ENCODE measurements at places on chromosomes 6 and 20. TPM values are rescaled to one million over a fixed set of nuclear protein-coding genes. Genes with fewer than 3 reads are reported as not detected.

DNA sequence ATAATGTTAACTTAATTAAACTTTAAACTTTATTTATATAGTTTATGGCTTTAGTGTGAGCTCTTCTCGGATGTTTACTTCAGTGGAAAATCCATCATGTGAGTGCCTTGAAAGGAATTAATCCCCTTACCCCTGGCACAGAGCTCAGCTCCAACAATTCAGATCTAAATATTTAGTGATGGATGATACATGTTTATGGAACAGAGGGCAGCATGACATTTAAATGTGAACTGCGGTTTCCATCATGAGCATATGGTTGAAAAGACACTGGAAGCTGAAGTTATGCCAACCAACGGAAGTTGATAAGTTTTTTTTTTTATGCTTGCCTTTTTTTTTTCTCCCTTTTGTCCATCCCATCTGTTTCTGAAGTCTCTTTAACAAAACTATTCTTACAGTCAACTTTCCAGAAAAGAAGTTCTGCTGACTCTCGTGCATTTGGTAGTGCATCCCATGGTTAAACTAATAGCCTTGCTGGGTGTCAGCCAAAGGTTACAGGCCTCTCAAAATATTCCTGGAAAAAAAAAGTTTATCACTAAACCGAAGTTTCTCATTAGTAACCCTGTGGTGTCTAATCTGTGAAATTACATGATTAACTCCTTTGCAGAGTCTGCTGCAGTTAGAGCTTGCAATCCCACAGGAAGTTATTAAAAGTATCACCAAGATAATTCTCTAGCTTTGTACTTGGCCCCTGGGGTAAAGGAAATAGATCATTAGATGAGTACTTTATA is 243.9 kb upstream of the TCF21 start:
- H3K27me3 ChIP-seq = no peaks in the 10 kb centered on the region
- DNase-seq = no peak
- H3K27ac ChIP-seq = no peak overlapping the region
- no peaks in the 10 kb centered on the region for H3K4me1 ChIP-seq

DNA sequence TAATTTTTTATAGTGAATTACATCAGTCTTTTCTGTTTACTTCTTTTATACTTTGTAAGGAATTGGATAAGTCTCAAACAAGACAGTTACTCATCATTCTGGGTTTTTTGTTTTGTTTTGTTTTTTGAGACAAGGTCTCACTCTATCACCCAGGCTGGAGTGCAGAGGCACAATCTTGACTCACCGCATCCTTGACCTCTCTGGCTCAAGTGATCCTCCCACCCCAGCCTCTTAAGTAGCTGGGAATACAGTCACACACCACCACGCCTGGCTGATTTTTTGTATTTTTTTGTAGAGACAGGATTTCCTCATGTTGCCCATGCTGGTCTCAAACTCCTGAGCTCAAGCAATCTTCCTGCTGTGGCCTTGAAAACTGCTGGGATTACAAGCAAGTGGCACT is 524.3 kb downstream of the EYS start:
- H3K4me1 ChIP-seq = no peaks in the 10 kb centered on the region
- no peak overlapping the region for H3K4me3 ChIP-seq
- H3K27ac ChIP-seq = no peak overlapping the region
- DNase-seq = no peak

DNA sequence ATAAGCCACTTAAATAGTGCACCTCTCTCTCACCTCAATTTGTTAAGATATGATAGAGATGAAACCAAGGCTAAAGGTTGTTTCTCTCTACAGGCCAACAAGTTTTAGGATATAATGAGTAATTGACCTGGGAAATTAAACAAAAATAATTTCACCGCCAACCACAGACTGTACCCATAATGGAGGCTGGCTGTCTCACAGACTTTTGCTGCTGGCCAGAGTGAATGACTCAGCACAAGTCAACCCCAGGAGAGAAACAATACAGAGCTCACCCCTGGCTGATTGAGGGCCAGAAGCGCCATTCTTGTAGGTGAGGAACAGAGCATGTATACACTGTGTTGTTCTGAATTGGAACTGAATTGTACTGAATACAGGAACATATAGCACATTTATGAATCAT is 99.9 kb downstream of the CAP2 start:
- H3K4me3 ChIP-seq = no peak overlapping the region
- H3K36me3 ChIP-seq = no peaks in the 10 kb centered on the region
- peaks cover 76% of the 10 kb centered on the region for H3K4me1 ChIP-seq
- peak overlapping the region; percentile 94 for H3K27ac ChIP-seq

- H3K36me3 ChIP-seq = no peaks in the 10 kb centered on the region
- no peak overlapping the region for H3K4me3 ChIP-seq
- no peaks in the 10 kb centered on the region for H3K27me3 ChIP-seq
- H3K27ac ChIP-seq = no peak overlapping the region
Measured at GRCh38 chr6:34021554-34022190, 124.2 kb downstream of the GRM4 start.

- no peak for DNase-seq
- no peaks in the 10 kb centered on the region for H3K27me3 ChIP-seq
- H3K36me3 ChIP-seq = no peaks in the 10 kb centered on the region
- no peak overlapping the region for H3K4me3 ChIP-seq
Measured at GRCh38 chr6:131139599-131139998, 4.3 kb downstream of the AKAP7 start.

- no peak overlapping the region for H3K4me3 ChIP-seq
- no peak for DNase-seq
- H3K27me3 ChIP-seq = no peaks in the 10 kb centered on the region
- no peak overlapping the region for H3K27ac ChIP-seq
Measured at GRCh38 chr20:44956410-44956809, 3.8 kb downstream of the TOMM34 start.

Gene SPTLC3
- total RNA-seq = 0.23 TPM

Gene PDE10A
- 2.9 TPM for total RNA-seq

Gene EYS
- total RNA-seq = 0.27 TPM

Gene C20orf144
- total RNA-seq = not detected
